Epithelial cell of esophagus (primary cell): ENCODE measurements at places on chromosomes 12 and 14.

- no peak for DNase-seq
Measured at GRCh38 chr14:101476916-101477553, 84.3 kb upstream of the DIO3 start.

- DNase-seq = no peak
Measured at GRCh38 chr12:55642669-55643068, 6.0 kb downstream of the OR10P1 start.

DNA sequence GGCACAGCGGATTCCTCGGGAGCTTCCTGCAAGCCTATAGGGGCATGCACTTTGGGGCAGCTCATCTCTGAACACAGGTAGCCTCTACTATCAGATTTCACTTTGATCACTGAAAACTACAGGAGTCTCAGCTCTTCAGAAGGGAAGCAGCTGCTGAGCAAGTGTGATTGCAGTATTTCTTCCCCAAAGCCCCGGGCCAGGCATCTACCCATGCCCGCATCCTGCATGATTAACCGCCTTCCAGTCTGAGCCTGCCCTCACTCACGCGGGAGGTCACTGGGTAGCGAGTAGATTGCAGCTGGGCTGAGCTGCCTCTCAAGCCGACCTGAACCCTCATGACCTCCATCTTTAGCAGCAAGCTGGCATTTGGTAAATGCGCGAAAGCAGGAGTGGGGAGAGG is 334.7 kb downstream of the DPF3 start:
- peak; percentile 88 for DNase-seq

DNA sequence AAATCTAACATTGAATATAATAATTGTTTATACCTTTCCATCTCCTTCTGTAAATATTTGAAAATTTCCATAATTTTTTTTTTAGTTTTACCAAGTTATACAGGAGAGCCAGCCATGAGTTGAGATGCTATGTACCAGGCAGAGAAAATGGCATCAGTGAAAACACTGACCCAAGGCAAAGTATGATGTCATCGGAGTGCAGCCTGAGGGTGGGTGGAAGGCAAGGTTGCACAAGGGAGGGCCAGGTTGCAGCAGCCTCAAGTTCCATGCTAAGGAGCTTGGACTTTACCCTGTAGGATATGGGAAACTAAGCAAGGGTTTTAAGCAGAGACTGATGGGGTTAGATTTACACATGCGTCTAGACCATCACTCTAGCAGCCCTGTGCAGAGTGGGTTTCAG is 441.1 kb downstream of the BCAT1 start:
- no peak for DNase-seq

DNA sequence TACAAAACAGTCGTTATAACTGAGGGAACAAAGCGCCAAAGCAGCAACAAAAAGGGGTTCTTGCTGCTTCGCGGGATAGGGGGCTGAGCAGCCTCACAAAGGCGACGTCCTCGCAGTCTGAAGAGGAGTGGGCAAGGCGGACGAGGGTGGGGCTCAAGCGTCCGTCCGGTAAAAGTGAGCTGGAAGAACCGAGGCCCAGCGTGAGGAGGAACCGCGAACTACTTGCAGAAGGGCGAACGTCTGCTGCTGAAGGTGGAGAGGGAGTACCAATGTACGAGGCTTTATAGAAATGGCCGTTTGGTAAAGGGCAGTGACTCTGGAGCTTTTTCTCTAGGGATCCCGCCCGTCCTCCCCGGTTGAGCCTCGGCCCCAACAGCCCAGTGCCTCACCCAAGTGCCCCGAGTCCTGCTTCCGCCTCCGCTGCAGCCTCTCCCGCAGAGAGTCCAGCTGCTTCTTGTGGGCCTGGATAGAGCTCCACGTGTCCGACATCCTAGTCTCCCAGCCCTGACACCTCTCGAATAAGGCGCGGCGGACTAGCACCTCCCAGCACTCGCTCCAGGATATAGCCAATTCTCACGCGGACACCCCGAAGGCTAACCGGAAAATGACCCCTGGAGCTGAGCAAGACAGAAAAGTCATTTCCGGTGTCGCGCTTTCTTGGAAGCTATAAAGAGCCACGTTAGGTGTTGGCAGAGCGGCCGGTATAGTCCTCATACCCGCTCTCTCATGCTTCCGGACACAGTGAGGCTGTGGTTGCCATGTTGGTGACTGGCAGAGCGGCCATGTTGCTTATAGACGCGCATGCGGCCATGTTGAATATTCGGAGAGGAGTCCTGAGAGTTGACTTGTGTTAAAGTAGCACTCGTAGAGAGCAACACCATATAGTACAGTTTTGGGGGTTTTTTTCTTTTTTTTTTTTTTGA is at the start of gene METTL3:
TSS of gene METTL3 (minus strand) at position 606 of the 923 bp plus-strand sequence. CDS start at position 489, 117 bp downstream.
- DNase-seq = peak; percentile 99

DNA sequence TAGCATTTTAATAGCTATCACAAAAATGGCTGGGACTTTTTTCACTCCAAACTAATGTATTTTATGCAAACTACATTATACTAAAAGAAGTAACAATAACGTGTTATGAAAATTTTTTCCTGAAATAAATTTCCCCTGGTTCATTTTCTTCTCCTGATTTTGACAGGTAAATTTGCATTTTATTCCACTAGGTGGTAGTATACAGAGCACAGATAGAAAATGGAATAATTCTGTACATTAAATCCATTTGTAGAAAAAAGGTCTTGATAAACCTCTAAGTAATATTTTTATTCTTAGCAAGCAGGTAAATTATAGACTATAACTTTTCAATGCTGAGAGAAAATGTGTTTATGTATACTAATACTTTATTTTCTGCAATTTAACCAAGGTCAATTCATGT is 96.5 kb downstream of the BCAT1 start:
- DNase-seq = peak; percentile 20

GRCh38 chr12:6551496-6552139 is 4.2 kb downstream of the IFFO1 start:
- peak; percentile 77 for DNase-seq

DNA sequence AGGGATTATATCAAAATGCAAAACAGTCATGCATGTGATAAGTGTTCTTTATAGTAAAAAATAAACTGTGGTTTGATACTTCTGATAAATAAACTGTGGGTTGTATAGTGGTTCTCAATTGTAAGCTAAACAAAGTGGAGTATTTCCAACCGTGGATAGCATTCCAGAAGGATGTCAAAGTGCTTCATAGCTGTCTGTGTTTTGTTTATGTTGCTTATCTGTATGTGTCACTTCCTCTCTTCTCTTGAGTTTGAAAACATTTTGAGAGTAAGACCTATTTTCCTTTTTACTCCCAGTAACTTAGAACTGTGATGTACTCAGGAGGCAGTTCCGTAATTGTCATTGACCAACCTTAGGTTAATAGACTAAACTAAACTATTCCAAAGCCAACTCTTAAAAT is 415.8 kb downstream of the TMTC2 start:
- DNase-seq = no peak

GRCh38 chr12:124388679-124389137 is 93.8 kb downstream of the RFLNA start:
- peak; percentile 86 for DNase-seq

- no peak for DNase-seq
Measured at GRCh38 chr14:89810101-89810500, 144.4 kb downstream of the EFCAB11 start.

DNA sequence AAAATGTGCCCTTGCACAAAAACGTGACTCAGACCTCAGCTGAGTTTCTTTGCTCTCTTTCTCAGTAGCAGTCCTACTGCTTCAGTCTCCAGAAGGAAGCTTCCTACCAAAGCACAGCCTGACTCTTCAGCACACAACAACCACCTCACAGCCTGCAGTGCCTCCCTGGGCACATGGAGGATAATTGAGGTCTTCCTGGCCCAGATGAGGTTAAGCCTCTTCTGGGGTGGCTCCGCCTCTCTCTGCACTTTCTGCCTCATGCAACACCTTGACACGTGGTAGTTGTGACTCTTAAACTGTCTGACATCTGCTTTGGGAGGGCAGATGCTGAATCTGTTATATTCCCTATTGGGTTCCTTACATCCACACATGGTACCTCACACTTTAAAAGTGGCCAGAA is 33.8 kb downstream of the GIT2 start:
- no peak for DNase-seq

GRCh38 chr12:111361073-111361716 is 7.7 kb downstream of the PHETA1 start:
- no peak for DNase-seq

- no peak for DNase-seq
Measured at GRCh38 chr12:114742363-114742762, 58.4 kb upstream of the TBX3 start.

DNA sequence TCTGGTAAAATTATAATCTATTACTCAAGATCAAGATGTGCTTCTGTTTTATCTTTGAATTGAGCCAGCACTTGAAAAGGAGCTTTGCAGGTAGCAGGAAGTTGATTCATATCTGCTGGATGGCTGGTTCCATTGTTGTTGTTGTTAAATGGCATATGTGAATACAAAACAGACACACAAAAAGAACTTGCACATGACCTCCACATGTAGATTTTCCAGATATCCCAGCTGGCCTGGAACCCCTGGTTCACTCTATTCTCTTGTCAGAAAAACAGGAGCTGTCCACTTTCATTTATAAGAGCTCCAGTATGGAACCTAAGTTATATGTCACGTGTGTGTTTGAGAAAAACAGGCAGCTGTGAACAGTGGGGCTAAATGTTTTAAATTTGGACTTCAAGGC is 273.9 kb downstream of the TMEM132D start:
- no peak for DNase-seq

DNA sequence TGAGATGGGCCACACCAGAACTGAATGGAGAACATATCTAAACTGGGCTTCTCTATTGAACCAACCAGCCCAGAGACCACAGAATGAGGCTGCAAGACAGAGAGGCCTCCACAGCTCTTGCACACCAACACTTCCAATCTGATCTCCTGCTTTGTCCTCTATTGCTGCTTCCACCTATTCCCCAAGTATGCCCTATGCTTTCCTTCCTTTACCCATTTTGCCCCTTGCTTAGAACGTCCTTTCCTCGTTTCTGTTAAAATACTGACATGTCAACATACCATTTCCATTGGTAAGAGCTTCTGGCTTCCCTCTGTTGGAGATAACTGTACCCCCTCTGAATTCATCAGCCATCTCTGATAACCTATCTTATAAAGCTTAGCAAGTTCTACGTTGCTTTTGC is 2.8 kb downstream of the SLC2A13 start:
- no peak for DNase-seq

DNA sequence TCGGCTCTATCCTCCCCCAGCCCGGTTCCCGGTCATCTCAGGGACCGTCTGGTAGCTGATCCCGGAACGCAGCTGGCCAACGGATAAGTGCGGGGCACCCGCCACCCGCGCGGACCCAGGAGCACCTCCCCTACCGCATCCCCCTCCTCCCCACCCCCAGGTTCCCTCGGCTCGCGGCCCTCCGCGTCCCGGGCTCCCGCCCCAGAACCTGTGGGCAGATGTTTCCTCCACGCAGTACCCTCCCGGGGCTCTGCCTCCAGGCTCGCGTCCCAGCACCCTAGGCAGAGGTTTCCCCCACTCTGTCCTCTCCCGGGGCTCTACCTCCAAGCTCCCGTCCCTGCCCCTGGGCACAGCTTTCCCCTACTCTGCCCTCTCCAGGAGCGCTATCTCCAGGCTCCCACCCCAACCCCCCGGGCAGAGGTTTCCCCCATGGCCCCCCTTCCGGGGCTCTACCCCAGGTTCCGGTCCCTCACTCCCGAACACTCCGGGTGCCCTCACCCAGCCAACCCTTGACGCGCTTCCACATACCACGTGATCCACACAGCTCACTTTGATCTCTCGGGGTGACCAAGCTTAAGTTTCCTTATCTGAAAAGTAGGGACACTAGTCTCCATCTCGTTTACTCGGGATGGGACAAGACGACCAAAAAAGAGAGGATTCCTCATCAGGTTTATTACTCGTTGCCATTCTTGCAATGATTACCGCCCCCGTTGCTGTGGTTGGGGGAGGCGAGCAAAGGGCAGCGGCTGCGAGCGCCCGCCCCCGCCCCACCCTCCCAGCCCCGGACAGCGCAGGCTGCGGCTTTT is at the start of gene CCDC38:
TSS of gene CCDC38 (minus strand) at position 91 of the 806 bp plus-strand sequence. CDS start 6,105 bp downstream, outside the sequence.
- peak; percentile 63 for DNase-seq

GRCh38 chr14:56136571-56137452 is 18.6 kb downstream of the PELI2 start:
- no peak for DNase-seq

DNA sequence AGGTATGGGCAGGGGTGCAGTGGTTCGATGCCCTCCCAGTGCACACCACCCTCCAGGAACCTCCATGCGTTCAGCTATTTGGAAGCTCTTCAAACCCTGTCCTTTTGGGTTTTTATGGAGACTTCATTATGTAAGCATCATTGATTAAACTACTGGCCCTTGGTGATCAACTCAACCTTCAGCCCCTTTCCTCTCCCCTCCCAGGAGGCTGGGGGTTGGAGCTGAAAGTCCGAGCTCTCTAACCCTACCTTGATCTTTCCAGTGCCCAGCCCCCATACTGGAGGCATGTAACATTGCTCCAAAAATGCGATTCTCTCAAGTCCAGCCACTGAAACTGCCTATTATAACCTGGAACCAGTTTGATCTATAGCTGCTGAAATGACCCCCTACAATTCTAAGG is 188.1 kb downstream of the IPO8 start:
- DNase-seq = no peak

GRCh38 chr12:14390870-14391530 is 25.5 kb downstream of the ATF7IP start:
- no peak for DNase-seq

GRCh38 chr14:50839048-50839447 is 8.1 kb upstream of the NIN start:
- DNase-seq = peak; percentile 28

GRCh38 chr12:24500831-24501230 is 448.1 kb downstream of the BCAT1 start:
- peak; percentile 52 for DNase-seq

DNA sequence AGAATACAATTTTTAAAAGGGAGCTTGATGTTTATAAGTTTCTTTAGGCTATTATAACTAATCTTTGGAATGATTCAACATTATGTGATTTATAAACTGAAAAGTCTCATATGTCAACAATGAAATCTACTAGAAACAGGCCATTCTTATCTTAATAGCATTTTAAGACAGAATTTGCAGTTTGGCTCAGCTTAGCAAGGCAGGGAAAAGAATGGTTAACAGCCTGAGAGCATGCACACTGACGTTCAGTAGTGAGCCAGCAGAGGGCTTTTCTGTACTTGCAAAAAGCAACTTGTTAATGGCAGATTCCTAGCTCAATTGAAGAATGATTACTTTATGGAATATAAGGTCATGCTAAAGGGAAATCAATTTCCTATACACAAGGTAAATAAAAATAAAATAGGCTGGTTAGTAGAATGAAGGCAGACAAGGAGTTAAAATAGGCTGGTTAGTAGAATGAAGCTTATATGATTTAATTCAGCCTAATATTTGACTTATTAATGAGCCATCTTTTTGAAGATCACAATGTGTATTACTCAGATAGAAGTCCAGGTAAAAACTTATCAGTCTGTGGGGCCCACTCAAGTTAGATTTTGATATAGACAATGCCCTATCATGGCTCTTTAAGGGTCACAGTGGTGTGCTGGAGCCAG is 95.9 kb downstream of the OTOGL start:
- DNase-seq = peak; percentile 71

DNA sequence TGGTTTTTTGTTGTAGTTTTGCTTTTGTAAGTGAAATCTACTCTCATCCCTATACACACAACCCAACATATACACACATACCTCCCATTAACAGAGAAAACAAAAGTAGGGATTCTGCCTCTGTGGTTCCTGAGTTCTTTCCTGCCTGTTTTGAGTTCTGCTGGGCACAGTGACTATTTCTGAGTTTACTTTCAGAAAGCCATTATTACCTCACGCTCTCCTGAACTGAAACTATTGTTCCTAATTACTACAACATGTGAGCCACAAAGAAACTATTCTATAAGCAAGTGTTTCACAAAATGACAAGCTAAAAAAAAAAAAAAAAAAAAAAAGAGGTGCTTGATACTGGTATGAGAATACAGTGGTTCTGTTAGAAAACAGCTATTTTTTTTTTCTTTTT is 110.9 kb downstream of the ALG10B start:
- peak; percentile 10 for DNase-seq
